ENCODE measurements at places on chromosomes 7 and 10. TPM values are rescaled to one million over a fixed set of nuclear protein-coding genes. Genes with fewer than 3 reads are reported as not detected.

DNA sequence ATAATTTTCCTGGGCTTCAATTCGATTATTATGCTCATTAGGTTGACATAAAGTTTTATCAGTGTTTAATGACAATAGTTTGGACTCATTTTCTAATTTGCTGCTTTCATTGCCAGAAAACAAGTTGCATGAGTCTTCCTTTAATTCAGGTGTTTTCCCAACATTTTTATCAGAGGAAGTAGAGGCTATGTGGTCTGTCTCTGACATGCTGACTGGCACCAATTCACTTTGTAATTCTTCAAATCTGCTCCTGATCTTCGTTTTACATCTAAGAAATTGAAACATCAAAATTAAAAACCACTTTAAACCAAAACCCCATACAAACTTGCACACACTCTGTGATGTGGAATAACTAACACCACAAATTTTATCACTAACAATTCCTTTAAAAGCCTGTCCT lies 10.9 kb downstream of the CCDC186 start:
- peaks cover 31% of the 10 kb centered on the region for H3K4me1 ChIP-seq
- DNase-seq, result no peak
- no peaks in the 10 kb centered on the region for H3K27me3 ChIP-seq

GRCh38 chr7:126411032-126411820 lies 841.5 kb downstream of the GRM8 start:
- no peaks in the 10 kb centered on the region for H3K4me1 ChIP-seq
- no peak overlapping the region for H3K4me3 ChIP-seq
- H3K36me3 ChIP-seq, result no peaks in the 10 kb centered on the region
- H3K27ac ChIP-seq, result no peak overlapping the region
- H3K27me3 ChIP-seq, result no peaks in the 10 kb centered on the region

TRPV6 gene
- total RNA-seq, result not detected

TMEM60 gene
- 6.3 TPM for total RNA-seq

DNA sequence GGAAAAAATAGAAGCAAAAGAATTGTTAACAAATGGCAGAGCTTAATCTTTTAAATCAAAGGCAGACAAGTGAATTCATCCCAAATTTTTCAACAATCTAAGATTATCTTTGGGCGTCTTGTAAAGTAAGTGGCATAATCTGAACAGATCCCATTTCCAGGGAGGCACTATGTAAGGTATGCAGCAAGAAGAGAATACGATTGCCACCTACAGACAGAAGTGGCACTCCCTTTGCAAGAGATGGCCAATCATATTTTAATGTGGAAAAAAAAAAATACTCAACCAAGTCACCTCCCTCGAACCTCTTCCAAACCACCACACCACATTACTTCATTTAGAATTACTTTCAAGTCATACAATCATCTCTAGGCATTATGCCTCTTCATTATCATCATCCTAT lies 4.0 kb downstream of the GFRA1 start:
- H3K4me3 ChIP-seq, result no peak overlapping the region
- H3K4me1 ChIP-seq, result peaks cover 4% of the 10 kb centered on the region
- peaks cover 3% of the 10 kb centered on the region for H3K36me3 ChIP-seq

DNA sequence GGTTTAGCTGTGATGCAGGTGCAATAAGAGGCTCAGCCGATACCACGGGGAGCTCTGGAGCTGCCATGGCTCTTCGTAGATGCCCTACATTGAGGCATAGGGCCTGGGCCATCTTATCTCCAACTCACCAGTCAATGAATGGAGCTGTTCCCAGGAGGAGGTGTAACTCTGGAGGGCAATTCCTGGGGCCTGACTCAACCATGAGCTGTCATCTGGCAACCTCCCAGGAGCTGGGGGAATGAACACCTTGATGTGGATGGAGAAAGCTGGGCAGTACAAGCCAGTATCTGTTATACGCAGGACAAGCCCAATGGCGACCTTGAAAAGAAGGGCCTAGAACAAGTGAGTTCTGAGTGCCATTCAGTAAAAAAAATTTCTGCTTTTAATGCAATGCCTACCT lies 224.0 kb upstream of the PLXDC2 start:
- no peak for DNase-seq
- H3K4me1 ChIP-seq, result no peaks in the 10 kb centered on the region
- H3K36me3 ChIP-seq, result no peaks in the 10 kb centered on the region
- no peak overlapping the region for H3K4me3 ChIP-seq
- no peak overlapping the region for H3K27ac ChIP-seq

GRCh38 chr7:1758028-1758858 lies 88.2 kb downstream of the ELFN1 start:
- peaks cover 3% of the 10 kb centered on the region for H3K4me1 ChIP-seq
- H3K36me3 ChIP-seq, result peaks cover 2% of the 10 kb centered on the region
- peaks cover 24% of the 10 kb centered on the region for H3K27me3 ChIP-seq
- no peak overlapping the region for H3K4me3 ChIP-seq
- no peak overlapping the region for H3K27ac ChIP-seq

- no peak for DNase-seq
- H3K36me3 ChIP-seq, result no peaks in the 10 kb centered on the region
- no peak overlapping the region for H3K4me3 ChIP-seq
- H3K27ac ChIP-seq, result no peak overlapping the region
- H3K27me3 ChIP-seq, result peaks cover 37% of the 10 kb centered on the region
- H3K4me1 ChIP-seq, result peaks cover 2% of the 10 kb centered on the region
Measured at GRCh38 chr10:80938903-80939302, 401.2 kb downstream of the SH2D4B start.

NKX1-2 gene
- total RNA-seq, result not detected

C10orf143 gene
- total RNA-seq, result 5.5 TPM

ABCB1 gene
- total RNA-seq, result 26.1 TPM

DNA sequence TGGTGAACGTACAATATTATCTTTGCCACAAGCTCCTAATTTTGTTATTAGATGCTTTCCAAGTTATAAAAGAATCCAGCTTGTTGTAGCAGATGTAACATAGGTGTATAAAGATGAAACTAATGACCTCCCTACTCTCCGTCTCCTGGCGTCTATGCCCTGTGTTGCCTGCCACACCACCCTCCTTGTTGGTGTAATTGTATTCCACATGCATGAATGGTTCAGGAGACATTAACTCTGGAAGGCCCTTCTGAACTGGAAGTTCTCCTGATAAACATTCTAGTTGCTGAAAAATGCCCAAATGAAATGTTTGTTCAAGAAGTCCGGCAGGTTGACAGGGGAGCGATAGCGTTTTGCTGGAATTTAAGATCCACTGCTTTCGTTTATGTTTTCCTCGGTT lies 53.9 kb upstream of the SEPHS1 start:
- no peak overlapping the region for H3K4me3 ChIP-seq

CRYGN gene
- not detected for total RNA-seq

GRCh38 chr10:260819-261429 lies 125.7 kb downstream of the ZMYND11 start:
- no peaks in the 10 kb centered on the region for H3K36me3 ChIP-seq
- H3K27me3 ChIP-seq, result no peaks in the 10 kb centered on the region
- no peak for DNase-seq

Data from T-helper 17 cell (primary cell).